ENCODE measurements at places on chromosomes 4 and X. TPM values are rescaled to one million over a fixed set of nuclear protein-coding genes. Genes with fewer than 3 reads are reported as not detected.

- DNase-seq: no peak
- no peaks in the 10 kb centered on the region for H3K4me1 ChIP-seq
- no peak overlapping the region for H3K27ac ChIP-seq
- H3K36me3 ChIP-seq: no peaks in the 10 kb centered on the region
These were observed 19.5 kb upstream of the ZNF41 start for GRCh38 chrX:47502316-47503125.

The GPRASP2 gene
- 7.9 TPM for total RNA-seq

DNA sequence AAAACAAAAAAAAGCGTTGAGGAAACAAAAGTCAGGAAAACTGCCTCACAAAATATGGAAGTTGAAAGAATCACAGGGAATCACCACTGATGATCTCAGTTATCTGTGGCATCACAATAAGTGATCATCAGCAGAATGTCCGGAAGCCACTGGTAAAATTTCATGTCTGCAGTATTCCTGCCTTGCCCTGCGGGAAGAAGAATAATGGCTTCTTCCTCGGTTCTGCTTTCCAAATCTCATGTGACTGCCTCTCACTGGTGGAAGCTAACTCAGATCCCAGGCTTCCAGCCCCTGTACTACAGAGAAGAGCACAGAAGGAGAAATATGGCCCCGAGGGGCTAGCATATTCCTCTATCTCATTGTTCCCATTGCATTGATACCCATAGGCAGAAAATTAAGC lies 12.7 kb upstream of the ZNF330 start:
- no peaks in the 10 kb centered on the region for H3K4me1 ChIP-seq
- DNase-seq: no peak
- H3K4me3 ChIP-seq: no peak overlapping the region
- H3K27ac ChIP-seq: no peak overlapping the region

The CLCN4 gene
- total RNA-seq: 13.8 TPM

The TMSB15A gene
- total RNA-seq: 1.8 TPM

GRCh38 chr4:110310795-110311194 lies 112.4 kb upstream of the ELOVL6 start:
- no peak overlapping the region for H3K27ac ChIP-seq
- H3K4me1 ChIP-seq: no peaks in the 10 kb centered on the region
- H3K36me3 ChIP-seq: no peaks in the 10 kb centered on the region

The SPON2 gene
- total RNA-seq: 32.0 TPM

The GPRASP3 gene
- 4.5 TPM for total RNA-seq

The MAGEE2 gene
- total RNA-seq: not detected

DNA sequence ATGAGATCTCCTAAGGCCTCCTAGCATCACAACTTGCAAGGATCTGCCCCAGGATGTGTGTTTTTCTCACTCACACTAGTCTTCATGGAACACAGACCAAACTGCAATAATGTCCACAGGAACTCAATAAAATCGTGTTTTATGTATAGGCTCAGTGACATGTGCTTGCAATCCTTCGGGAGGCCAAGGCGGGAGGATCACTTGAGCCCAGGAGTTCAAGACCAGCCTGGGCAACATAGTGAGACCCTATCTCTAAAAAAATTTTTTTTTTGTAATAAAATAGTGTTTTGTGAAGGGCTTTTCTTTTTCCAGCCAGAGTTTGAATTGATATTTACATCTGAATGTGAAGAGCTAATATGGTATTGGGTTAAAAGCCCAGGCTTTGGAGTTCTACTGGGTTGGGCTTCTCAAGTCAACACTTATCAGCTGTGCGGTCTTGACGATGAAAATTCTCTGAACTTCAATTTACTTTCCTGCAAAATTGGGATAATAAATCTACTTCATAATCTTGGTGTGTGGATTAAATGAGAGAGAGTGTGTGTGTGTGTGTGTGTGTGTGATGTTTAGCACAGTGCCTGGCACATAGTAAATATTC lies 38.7 kb upstream of the SETD7 start:
- no peak for DNase-seq
- H3K4me3 ChIP-seq: no peak overlapping the region
- no peak overlapping the region for H3K27ac ChIP-seq
- no peaks in the 10 kb centered on the region for H3K4me1 ChIP-seq
- H3K27me3 ChIP-seq: no peaks in the 10 kb centered on the region

The UGT2B10 gene
- total RNA-seq: not detected

DNA sequence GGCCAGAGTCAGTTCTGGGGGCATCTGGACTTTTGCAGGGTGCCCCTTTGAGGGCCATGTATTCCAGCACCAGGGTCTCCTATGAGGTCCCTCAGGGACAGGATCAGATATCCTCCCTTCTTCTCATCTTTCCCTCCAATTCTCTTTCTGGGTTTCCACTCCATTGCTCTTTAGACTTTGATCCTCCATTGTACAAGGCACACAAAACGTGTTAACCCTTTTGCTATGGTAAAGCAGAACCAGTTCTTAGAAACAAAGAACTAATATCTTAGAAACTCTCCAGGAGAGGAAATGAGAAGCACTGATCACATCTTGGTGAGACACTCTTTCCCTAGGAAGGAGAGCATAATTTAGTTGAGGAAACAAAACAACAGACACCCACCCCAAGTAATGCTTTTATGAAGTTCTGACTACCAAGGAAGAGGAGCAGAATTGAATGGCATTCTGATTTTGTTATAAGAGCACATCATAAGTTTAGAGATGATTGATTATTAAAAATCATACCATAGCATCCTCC lies 200.7 kb upstream of the NPY2R start:
- no peaks in the 10 kb centered on the region for H3K36me3 ChIP-seq
- DNase-seq: no peak
- H3K4me3 ChIP-seq: no peak overlapping the region
- H3K27me3 ChIP-seq: no peaks in the 10 kb centered on the region

The CACNA1F gene
- total RNA-seq: 1.4 TPM

- H3K36me3 ChIP-seq: no peaks in the 10 kb centered on the region
- DNase-seq: no peak
- H3K27me3 ChIP-seq: no peaks in the 10 kb centered on the region
- H3K4me1 ChIP-seq: no peaks in the 10 kb centered on the region
- H3K27ac ChIP-seq: no peak overlapping the region
- no peak overlapping the region for H3K4me3 ChIP-seq
These were observed 192.5 kb upstream of the ADAMTS3 start for GRCh38 chr4:72761368-72762038.

The RTL3 gene
- not detected for total RNA-seq

The SLITRK2 gene
- 0.15 TPM for total RNA-seq

The HMGN5 gene
- total RNA-seq: 2.9 TPM

- no peak for DNase-seq
- no peaks in the 10 kb centered on the region for H3K36me3 ChIP-seq
- no peak overlapping the region for H3K4me3 ChIP-seq
- H3K27me3 ChIP-seq: no peaks in the 10 kb centered on the region
These were observed 738.0 kb upstream of the AADAT start for GRCh38 chr4:170827562-170828274.

DNA sequence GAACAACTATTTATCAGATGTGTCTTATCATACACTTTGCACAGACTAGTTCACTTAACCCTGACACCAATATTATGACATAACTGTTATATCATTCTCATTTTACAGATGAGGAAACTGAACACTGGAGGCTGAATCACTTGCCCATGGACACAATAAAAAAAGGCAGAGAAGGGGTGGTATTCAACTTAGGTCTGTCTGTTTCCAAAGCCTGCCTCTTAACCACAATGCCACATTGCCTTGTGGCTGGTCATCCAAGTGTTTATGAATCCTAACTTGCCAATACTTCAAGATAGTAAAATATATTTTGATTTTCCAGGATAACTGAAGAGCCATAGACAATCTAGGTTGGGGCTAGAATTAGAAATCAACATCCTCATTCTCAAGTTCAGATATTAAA lies 327.8 kb downstream of the NR3C2 start:
- H3K4me3 ChIP-seq: no peak overlapping the region
- no peak overlapping the region for H3K27ac ChIP-seq

Data from lower lobe of right lung (tissue), 2 donors.